ENCODE measurements at places on chromosomes 3 and 15. TPM values are rescaled to one million over a fixed set of nuclear protein-coding genes. Genes with fewer than 3 reads are reported as not detected.

DNA sequence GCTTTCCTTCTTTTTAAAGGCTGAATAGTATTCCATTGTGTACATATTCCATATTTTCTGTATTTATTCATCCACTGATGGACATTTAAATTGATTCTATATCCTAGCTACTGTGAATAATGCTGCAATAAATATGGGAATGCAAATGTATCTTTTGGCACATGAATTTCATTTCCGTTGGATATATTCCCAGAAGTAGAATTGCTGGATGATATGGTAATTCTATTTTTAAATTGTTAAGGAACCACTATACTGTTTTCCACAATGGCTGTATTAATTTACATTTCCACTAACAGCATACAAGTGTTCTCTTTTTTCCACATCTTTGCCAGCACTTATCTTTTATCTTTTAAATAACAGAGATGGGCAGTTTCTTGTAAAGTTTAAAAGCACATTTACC lies 302.7 kb downstream of the CTNNB1 start:
- DNase-seq: no peak

GRCh38 chr15:49471733-49472132 lies 48.7 kb downstream of the FGF7 start:
- no peak for DNase-seq

DNA sequence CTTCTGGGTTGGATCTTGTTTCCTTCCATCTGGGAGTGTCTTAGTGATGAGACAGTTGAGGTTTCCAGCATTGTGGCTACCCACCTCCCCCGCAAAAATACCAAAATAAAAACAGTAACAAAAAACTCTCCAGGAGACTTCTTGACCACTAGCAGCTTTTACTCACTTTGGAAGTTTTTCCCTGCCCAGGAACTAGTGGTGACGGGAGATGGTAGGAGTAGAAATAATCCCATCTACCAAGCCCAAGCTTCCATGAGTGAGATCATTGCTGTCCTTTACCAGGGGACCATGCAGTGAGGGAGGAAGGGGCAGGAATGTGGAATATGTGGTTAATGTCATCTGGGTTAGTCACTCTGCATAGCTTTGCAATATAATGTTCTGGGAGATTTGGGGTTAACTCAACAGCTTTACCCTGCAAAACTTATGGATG lies 187.7 kb downstream of the ITPR1 start:
- DNase-seq: no peak

- no peak for DNase-seq
Measured at GRCh38 chr3:65828706-65829105, 210.0 kb downstream of the MAGI1 start.

DNA sequence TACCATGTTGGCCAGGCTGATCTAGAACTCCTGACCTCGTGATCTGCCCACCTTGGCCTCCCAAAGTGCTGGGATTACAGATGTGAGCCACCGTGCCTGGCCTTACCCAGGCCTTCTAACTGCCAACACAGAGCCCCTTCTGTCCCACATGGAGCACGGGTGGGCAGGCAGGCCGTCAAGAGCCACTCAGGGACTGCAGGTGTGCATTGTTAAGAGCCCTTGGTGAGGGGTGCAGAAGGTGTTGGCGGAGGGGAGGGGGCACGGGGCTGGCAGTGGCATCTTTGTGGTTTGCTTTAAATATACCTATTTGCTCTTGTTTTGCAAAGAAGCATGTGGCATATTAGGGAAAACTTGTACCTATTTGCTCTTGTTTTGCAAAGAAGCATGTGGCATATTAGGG lies 37.3 kb downstream of the SMAD6 start:
- DNase-seq: no peak

DNA sequence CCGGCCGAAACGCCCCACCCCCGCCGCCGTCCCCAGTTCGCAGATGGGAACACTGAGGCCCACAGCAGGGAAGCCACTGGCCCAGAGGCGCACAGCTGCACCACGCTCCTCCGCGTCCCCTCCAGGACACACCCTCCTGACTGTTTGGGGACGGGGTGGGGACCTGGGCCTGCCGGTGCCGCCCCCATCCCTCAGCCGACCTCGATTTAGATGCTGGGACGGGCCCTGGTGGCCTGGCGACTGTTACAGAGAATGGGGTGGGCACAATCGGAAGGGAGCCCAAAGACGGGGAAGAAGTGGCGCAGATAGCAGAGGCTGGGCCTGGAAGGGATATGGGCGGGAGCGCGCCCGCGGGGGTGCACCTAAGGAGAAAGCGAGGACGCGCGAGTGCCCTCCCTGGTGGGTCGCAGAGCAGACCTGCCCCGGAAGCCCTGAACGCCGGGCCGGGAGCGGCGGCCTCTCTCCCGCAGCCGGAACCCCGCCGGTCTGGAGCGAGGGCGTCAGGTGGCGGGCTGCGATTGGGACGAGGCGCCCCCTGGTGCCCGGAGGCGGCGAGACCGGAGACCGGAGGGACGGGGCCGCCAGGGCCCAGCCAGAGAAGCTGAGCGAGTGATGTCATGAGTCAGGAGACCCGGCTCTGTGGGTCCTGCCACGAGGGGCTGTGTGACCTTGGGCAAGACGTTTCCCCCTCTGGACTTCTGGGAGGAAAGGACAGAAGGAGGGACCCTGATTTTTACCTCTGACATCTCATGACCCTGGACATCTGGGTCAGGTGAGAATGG lies 78.4 kb downstream of the IQSEC1 start:
- DNase-seq: peak; percentile 79

GRCh38 chr3:15099364-15100098 lies 583 bp upstream of the RBSN start:
- DNase-seq: no peak

DNA sequence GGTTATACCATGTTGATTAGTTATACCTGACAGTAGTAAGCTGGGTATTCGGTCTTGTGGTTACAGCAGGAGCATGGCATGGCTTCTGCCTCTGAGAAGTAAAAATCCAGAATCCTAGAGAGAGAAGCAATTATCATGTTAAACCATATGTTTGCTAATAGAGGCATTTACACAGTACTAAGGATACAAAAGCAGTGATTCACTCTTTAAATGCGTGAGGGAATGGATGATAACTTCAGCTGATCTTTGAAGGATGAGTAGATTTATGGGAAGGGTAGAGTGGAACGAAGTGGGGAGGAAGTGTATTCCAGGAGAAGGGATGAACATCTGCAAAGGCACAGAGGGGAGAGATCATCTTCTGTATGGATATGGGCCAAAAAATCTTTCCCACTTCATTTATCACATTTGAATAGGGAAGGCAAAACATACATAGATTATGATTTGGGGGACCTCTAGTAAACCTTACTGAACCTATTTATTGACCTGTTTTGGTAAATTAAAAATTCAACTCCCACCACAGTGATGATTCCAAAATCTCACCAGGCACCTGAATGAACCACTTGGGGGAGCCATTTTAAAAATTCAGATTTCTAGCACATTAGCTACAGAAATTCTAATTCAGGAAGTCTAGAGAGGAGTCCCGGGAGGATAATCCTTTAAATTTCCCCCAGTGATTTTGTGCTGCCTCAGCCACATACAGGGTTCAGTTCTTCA lies 35.1 kb downstream of the IGSF10 start:
- no peak for DNase-seq

GRCh38 chr3:58484045-58484721 lies 7.7 kb upstream of the KCTD6 start:
- DNase-seq: no peak

GRCh38 chr15:31200735-31201151 lies 99.2 kb upstream of the TRPM1 start:
- peak; percentile 85 for DNase-seq

DNA sequence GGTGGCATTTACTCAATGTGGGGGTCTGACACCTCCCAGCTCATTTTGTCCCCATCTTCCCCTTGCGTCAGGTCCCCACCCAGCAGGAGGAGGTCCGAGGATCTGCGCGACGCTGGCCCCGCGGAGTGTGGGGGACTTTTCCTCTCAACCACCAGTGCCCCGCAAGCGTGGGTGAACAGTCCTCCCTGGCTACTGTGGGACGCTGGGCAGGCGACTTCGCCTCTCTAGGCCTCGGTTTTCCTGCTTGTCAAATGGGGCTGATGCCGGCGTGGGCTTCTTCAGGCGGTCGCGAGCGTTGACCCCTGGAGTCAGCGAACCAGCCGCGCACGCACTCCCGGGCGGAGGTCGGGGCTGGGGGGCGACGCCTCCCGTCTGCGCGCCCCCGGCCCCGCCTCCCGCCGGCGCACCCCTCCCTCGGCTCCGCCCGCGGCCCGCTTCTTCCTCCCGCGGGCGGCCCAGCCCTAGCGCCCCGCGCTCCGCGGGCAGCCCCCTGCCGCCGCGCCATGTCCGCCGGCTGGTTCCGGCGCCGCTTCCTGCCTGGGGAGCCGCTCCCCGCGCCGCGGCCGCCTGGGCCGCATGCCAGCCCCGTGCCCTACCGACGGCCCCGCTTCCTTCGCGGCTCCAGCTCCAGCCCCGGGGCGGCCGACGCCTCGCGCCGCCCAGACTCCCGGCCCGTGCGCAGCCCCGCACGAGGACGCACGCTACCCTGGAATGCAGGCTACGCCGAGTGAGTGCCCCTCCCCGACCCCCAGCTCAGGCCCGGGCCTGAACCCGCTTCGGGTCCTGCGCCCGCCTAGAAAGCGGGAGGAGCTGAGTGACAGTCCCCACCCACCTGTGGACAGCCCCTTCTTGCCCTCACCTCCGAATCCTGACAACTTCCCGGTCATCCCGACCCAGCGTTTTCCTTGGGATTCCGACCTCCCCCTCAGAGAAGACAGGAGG lies at the start of gene PPM1M:
Gene PPM1M (plus strand): TSS at position 438 of the 942 bp plus-strand sequence. CDS start 66 bp downstream, at position 504.
- DNase-seq: peak; percentile 48

DNA sequence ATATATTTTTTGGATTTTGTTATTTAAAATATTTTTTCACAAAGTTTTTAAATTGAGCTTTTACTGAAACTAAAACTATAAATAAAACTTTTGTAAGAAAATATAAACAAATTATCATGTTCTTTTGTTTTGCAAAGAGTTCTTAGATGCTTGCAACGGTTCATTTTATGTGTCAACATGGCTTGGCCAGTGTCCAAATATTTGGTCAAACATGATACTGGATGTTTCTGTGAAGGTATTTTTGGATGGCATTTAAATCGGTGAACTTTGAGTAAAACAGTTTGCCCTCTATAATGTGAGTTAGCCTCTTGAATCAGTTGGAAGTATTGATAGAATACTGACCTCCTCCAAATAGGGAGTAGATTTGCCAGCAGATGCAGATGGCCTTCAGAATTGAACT lies 612.6 kb upstream of the NECTIN3 start:
- DNase-seq: no peak

DNA sequence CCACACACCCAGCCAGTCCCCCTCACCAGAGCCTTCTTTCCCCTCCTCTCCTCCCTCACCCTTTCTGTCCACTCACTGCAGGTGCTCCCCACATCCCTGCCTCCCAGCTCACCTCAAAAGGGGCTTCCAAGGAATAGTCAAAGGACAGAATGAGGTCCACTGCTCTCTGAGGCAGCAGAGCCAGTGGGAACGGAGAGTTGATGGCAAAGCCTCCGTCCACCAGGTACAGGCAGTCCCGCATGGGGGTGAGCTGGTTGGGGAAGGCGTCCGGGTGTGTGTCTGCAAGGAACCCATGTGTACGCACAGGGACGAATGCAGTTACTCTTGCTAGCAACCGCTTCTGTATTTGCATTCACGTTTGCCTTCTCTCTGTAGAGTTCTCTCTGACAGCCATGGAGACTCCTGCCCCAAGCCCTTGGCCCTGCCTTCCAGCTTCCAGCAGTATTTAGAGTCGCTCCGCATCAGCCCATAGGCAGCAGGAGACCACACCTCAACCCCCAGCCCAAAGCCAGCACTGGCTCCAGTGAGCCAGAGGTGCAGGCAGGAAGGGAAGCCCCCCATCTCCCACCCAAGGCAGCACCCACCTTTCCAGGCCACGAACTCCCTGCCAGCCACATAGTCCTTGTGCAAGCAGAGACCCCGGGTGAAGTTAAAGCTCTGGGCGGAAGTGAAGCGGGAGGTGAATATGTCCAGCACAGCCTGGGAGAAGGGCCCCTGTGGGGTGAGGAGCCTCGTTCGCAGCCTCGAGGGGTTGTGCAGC lies 12.4 kb downstream of the PLA2G4F start:
- no peak for DNase-seq

DNA sequence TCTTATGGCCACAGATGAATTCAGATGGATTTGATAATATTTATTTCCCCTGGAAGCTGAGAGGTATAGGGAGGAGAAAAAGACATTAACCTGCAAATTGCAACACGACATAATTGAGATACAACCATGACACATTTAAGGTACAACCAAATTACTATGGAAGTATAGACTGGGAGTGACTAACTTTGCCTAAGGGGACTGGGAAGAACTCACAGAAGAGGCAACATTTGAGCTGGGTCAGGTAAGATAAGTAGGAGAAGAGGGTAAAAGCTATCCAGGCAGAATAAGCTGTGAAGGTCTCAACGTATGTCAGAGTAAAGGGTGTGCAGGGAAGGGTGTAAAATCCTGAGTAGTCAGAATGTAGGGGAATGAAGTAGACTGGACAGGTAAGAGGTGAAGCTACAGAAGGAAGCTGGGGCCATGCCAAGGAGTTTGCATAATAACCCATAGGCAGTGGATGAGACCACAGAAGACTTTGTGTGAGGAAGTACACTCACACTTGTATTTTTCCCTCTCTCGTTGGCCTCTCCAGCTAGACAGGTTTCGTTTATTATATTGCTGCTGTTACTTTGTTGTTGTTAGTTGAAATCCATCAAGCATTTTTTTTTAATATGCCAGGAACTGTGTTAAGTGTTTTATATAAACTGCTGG lies 28.0 kb upstream of the PTX3 start:
- DNase-seq: no peak

GRCh38 chr3:169946336-169946735 lies 20.3 kb upstream of the SEC62 start:
- no peak for DNase-seq

ISLR2 gene
- total RNA-seq: not detected

VWA5B2 gene
- total RNA-seq: not detected

WNT5A gene
- 1,105 TPM for total RNA-seq

EEF1AKMT4 gene
- total RNA-seq: 3.9 TPM

CPN2 gene
- total RNA-seq: not detected

PTX3 gene
- 22.5 TPM for total RNA-seq

ACTC1 gene
- total RNA-seq: under 0.01 TPM

SPTSSB gene
- not detected for total RNA-seq

NTRK3 gene
- total RNA-seq: not detected

SPTBN5 gene
- total RNA-seq: 0.32 TPM

LEKR1 gene
- total RNA-seq: 0.97 TPM

TMEM41A gene
- total RNA-seq: 12.2 TPM

PTPN23 gene
- total RNA-seq: 25.4 TPM

FANCD2OS gene
- not detected for total RNA-seq

CACNA2D3 gene
- 4.3 TPM for total RNA-seq

C3orf49 gene
- not detected for total RNA-seq

MCF2L2 gene
- 0.64 TPM for total RNA-seq
